GM03348 (cell line): ENCODE measurements at places on chromosomes 13 and 19.
A peak's percentile ranks its signal among the peaks of the same experiment; 100 is the strongest.

- DNase-seq, result peak; percentile 40
Measured at GRCh38 chr13:39415008-39415802, 187.8 kb downstream of the LHFPL6 start.

DNA sequence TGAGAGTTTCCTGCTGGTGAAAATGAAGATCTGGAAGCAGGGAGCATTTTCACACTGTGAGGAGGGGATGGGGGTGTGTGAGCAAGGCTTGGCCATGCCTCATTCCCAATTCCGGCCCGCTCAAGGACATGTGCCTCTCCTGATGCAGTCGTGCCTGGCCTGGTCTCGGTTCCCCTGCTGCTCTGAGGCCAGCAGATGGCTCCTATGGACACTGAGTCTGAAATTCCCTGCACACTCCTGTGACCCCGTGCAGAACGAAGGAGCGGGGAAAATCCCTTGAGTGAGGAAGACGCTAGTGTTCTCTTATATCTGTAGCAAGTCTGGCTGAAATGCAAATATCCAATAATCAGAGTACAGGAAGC lies 363 bp upstream of the ZNF763 start:
- DNase-seq, result peak; percentile 16

GRCh38 chr19:52190487-52191293 lies 838 bp downstream of the PPP2R1A start:
- peak; percentile 69 for DNase-seq

DNA sequence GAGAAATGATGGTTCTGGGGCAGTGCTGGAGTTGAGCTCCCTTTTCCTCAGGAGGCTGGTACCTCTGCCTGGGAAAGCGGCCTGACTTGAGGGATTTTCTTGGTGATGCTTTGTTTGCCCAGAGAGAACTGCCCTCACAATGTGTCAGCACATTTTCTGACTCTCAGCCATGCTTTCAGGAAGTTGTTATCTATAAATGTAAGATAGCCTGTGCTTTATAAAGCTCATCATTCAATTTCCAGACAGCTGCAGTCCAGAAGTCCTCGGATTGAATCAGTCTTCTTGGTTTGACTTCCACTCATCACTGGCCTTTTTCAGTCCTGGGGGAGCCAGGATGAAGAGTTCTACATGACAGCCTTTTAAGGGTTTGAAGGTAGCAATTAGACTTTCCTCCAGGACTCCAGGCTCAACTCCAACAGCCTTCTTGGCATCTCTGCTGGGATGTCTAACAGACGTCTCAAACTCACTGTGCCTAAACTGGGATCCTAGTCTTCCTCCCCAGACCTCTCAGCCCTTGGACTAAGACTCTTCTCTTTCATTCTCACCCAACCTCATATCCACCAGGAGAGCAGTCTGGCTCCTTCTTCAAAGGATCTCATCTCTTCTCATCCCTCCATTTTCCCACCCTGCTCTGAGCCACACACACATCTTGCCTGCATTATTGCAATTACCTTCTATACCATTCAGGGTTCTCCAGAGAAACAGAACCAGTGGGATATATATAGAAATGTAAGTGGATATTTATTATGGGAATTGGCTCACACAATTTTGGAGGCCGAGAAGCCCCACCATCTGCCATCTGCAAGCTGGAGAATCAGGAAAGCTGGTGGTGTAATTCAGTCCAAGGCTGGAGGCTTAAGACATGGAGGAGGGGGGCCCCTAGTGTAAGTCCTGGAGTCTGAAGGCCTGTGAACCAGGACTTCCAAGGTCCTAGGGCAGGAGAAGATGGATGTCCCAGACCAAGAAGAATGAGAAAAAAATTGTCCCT lies 13.1 kb downstream of the ERICH6B start:
- no peak for DNase-seq

DNA sequence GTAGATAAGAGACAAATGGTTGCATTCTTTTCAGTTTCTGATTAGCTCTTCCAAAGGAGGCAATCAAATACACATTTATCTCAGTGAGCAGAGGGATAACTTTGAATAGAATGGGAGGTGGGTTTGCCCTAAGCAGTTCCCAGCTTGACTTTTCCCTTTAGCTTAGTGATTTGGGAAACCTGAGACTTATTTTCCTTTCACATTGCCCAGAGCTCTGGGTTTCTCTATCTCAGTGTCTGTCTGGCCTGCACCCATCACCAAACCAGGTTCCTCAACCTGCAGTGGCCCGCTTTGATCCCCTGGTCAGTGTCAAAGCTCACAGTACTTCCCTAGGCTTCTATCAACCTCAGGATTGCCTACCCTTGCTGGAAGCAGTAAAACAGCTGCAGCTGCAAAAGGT lies 35.6 kb upstream of the C13orf42 start:
- no peak for DNase-seq

GRCh38 chr19:14795078-14795721 lies 16.8 kb upstream of the ADGRE2 start:
- no peak for DNase-seq

- no peak for DNase-seq
Measured at GRCh38 chr13:40637643-40638042, 28.8 kb downstream of the FOXO1 start.

DNA sequence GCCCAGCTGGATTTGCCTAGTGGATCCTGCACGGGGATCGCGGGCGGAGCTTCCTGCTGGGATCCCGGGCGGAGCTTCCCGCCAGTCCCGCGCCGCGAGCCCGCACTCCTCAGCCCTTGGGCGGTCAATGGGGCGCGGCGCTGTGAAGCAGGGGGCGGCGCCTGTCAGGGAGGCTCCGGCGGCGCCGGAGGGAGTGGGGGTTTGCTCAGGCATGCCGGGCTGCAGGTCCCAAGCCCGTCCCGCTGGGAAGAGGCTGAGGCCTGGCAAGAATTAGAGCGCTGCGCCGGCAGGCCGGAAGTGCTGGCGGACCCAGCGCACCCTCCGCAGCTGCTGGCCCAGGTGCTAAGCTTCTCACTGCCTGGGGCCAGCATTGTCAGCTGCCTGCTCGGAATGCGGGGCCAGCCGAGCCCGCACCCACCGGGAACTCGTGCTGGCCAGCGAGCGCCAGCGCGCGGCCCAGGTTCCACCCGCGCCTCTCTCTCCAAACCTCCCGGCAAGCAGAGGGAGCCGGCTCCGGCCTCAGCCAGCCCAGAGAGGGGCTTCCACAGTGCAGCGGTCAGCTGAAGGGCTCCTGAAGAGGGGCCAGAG lies 119.6 kb downstream of the PRR20E start:
- no peak for DNase-seq

- peak; percentile 61 for DNase-seq
Measured at GRCh38 chr13:97231829-97232196, 9.7 kb downstream of the MBNL2 start.

GRCh38 chr13:33528896-33529295 lies 243.3 kb upstream of the STARD13 start:
- no peak for DNase-seq

DNA sequence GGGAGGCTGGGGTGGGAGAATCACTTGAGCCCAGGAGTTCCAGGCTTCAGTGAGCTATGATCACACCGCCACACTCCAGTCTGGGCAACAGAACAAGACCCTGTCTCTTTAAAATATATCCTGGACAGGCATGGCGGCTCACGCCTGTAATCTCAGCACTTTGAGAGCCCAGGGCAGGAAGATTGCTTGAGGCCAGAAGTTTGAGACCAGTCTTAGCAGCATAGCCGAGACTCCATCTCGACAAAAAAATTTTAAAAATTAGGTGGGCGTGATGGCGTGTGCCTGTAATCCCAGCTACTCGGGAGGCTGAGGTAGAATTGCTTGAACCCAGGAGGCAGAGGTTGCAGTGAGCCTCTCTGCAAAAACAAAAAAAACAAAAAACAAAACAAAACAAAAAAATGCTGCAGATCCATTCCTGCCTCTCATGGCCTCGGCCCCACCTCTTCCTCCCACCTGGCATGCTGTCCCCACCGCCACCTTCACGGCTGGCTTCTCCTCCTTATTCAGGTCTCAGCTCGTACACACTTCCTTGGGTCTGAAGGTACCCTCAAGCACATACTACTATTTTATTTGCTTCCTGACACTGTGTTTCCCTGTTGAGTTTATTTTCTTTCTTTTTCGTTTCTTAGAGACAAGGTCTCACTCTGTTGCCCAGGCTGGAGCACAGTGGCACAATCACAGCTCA lies 5.3 kb downstream of the RFX1 start:
- DNase-seq, result no peak

GRCh38 chr19:34501339-34502320 lies 20.1 kb downstream of the WTIP start:
- DNase-seq, result peak; percentile 97

GRCh38 chr13:51801631-51802099 lies 2.3 kb downstream of the DHRS12 start:
- peak; percentile 18 for DNase-seq

- peak; percentile 92 for DNase-seq
Measured at GRCh38 chr19:16315825-16316505, 8.7 kb upstream of the KLF2 start.

DNA sequence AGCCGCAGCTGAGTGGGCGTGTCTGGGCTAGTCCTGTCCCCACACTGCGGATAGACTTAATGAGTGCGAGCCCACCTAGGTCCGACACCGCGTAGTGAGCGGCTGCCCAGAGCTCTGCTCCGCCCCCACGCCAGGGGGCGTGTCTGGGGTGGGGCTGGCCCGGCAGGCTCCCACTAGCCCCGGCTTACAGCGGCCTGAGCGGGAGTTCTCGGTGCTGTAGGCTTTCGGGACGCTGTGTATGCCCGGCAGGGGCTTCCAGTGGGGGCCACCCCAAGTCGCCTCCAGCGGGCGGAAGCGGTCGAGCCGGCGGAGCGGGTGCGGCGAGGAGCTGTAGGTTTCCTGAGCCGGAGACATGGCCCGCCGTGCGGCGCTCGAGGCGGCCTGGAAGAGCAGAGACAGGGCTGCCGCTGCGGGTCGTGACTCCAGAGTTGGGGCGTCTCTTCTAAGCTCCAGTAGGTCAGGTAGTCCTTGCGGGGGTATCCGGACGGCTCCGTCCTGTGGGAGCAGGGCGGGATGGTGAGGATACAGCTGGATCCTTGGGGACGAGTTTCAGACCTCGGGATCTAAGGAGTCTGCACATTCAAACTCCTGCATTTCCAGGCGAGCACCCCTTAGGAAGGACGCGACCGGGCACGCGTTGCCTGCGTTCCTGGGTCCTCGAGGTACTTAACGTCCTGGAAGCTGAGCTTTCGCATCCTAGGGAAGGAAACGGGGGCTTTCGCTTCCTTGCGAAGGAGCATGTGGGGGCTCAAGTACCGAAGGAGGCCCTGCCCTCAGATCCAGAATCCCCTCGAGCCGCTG lies 1.2 kb downstream of the CGB7 start:
- peak; percentile 93 for DNase-seq

DNA sequence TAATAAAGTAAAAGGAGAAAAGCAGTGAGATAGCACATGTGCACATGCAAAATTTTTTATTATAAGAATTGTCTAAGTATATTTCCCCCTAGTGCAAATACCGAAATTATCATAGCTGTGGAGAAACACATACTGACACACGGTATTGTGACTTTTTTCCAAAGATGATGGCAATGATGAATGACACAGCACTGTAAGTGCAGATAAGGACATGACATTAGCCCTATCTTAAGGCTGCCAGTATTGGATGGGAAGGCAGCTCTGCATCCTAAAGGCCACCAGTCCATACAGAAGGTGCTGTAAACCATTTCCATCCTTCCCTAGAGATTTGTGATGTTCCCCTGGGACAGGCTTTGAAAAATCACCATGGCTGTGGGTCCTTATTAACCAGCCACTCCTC lies 11.5 kb upstream of the MICU2 start:
- DNase-seq, result no peak

GRCh38 chr19:30631033-30631370 lies 258.8 kb downstream of the ZNF536 start:
- DNase-seq, result no peak

- DNase-seq, result no peak
Measured at GRCh38 chr13:106159295-106160195, 375.9 kb downstream of the EFNB2 start.

DNA sequence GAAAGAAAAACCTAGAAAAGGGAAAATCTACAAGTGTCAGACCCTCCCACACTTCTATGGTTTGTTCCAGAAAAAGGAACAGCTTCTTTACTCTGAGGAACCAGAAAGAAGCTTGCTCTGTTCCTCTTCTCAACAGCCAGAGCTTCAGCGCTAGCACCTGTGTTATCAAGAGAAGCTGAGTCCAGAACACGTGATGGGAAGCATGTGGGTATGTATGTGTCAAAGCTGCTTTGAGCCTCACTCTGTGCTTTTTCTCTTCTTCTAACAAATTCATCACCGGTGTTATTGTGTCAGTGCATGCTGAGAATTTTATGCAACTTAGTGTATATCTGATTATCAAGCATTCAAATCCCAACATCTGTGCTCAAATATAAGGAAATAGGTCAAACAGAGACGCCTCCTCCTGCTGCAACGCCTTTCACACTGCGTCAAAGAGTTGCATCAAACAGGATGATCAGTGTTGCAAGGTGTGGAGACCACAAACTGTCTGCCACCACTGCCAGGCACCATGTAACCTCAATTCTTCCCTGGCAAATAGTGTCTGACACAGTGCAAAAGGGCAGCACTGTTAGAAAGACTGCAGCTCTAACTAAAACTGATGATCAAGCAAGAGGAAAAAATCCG lies 83.9 kb downstream of the LRRC63 start:
- no peak for DNase-seq

DNA sequence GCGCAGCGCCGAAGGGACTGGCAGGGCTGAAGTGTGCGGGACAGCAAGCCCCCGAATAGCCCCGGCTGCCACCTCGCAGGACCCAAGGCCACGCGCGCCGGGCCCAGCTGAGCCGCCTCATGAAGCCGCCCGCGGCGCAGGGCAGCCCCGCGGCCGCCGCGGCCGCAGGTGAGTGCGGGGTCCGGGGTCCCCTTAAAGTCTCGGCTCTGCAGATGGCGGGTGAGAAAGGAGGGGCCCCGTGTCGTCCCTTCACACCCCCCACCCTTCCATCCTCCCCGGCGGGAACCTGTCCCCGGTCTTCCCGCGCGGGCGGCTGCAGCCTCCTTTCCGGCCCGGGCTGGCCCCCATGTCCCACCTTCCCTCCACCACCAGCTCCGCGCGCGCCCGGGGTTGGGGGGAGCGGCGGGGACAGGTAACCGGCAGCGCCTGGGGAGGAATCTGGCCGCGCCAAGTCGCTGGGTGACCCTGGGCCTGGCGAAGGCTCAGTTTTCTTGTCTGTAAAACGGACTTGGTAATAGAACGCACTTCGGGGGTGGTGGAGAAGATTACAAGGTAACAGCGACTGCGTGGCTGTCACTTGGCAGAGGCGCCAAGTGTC lies 338 bp downstream of the RGCC start:
- DNase-seq, result no peak

GRCh38 chr19:41615207-41615606 lies 11.7 kb downstream of the CEACAM4 start:
- no peak for DNase-seq

GRCh38 chr19:55441319-55441691 lies 1.8 kb downstream of the SHISA7 start:
- DNase-seq, result no peak

GRCh38 chr19:8126511-8126910 lies 22.9 kb downstream of the FBN3 start:
- DNase-seq, result no peak
